ENCODE measurements at places on chromosomes 2 and 18.

DNA sequence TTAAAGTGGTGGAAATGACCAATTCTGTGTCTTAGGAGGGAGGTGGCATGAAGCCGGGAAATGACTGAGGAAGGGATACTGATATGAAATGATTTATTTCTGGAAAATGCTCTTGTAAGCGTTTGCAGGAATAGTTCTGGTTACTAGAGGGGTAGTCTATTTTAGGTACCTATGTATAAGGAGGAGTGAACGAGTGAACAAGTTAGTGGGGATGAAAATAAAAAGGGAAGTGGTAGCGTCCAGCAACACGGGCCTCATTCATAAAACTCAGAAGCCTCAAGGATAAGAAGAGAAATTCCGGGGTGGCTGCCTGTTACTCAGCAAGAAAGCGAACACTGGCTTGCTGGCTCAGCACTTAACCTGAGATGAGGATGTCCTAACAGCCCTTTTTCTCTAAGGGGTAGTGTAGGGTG lies 303.3 kb downstream of the NCKAP5 start:
- DNase-seq = no peak

DNA sequence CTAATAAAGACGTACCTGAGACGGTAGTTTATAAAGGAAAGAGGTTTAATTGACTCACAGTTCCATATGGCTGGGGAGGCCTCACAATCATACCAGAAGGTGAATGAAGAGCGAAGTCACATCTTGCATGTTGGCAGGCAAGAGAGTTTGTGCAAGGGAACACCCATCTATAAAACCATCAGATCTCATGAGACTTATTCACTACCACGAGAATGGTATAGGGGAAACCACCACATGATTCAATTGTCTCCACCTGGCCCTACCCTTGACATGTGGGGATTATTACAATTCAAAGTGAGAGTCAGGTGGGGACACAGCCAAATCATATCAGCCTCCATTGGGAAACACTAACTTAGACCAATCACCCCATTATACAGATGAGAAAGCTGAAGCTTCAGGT lies 81.4 kb downstream of the SKA1 start:
- DNase-seq = no peak

GRCh38 chr18:46167971-46168370 lies 63.8 kb downstream of the HAUS1 start:
- DNase-seq = no peak

GRCh38 chr2:57598551-57598950 lies 448.1 kb upstream of the VRK2 start:
- DNase-seq = no peak

- DNase-seq = no peak
These were observed 526.2 kb upstream of the TNP1 start for GRCh38 chr2:217386041-217386440.

- DNase-seq = no peak
These were observed 7.1 kb upstream of the ME2 start for GRCh38 chr18:50871846-50872245.

DNA sequence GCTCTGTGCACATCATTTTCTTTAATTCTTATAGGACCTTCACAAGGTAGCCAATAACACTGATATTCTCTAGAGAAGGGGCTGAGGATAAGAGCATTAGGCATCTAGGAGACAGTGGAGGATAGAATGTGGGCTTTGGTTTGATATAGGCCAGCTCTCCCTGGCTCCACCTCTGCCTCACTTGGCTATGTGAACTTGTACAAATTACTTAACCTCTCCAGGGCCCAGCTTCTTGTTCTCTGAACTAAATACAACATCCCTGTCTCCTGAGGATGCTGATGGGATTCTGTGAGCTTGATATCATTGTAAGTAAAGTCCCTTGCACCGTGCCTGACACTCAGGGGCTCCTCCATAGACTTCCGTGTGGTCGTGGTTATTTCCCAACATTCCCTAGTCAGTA lies 87.3 kb downstream of the ACOXL start:
- DNase-seq = no peak

- no peak for DNase-seq
These were observed 303.9 kb downstream of the PAX3 start for GRCh38 chr2:221994926-221995325.

GRCh38 chr2:208090420-208090819 lies 33.9 kb downstream of the CRYGD start:
- no peak for DNase-seq

DNA sequence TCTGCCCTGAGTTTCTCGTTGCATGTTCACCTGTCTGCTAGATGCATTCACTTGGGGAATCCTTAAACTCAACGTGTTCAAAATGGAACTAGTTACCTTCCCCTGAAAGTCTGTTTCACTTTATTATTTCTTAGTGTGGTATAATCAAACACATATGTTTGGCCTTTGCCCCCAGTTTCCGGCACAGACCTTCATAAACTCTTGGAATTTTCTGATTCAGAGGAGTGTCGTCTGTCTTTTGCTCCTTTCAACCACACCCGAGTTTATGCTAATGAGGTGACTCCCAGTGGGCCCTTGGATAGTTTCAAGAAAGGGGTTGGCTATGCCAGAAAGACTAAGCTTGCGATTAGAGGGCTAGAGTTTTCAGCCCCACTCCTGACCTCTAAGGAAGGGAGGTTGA lies 198.9 kb downstream of the CDCA7 start:
- DNase-seq = no peak

DNA sequence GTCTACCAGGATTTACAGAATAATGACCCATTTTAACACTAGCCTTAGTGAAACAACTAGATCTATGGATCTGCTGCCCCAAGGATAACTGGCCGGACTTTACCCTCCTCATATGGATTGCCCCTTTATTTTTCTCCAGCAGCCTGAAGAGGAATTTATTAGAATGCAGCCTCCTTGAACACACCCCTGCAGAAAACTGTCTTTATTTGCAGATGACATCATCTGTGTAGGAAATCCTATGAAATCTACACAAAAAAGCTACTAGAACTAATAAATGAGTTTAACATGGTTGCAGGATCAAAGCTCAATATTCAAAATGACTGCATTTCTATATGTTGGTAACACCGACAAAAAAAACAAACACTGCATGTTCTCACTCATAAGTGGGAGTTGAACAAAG lies 29.6 kb downstream of the LBH start:
- DNase-seq = no peak

DNA sequence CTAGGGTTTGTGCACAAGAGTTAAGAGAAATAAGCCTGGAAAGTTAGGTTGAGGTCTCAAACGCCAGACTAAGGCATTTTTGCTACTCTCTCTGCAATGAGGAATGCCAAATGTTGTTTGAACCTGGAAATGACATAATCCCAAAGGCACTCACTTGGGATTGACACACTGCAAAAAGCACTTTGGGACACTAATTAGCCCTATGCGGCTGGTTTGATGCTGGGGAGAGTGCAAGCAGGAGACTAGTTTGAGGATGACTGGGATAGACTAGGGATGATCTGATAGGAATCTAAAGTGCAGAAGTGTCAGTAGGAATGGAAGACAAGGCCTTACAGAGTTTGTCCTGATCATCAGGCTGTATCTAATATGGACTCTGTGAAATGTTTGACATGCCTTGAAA lies 469.0 kb downstream of the SLC4A3 start:
- DNase-seq = no peak

GRCh38 chr2:102184568-102184967 lies 2.3 kb upstream of the IL1RL2 start:
- DNase-seq = no peak

DNA sequence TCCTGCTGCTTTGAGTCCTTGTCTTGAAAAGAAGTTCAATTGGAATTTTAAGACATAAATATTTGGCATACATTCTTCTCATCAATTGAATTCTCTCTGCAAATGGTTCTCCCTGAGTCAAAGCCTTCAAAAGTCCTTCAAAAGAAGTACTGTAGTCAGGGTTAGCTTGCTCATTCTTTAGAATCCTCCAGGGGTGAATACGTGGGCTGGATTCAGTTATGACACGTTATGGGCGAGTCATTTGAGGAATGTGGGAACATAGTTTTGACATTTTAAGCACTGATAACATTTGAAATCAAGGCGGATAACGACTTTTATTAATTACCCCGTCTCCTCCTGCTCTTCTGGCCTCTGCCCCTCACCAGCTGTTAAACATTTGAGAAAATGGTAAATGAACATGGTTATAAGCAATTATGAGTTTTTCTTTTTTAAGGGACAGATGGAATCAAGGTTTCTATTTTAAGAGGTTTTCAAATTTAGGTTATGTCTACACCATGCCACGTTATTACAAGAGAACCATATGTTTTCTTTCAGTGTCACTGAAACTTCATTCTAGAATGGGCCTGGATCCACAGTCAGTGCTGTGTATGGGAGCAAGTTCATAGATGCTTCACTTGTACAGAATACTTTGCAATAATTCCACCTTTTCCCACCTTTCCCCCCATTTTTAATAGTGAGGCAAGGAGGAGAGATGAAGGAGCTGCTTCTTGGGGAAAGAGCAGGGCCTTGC lies 273.1 kb downstream of the TSN start:
- peak; percentile 27 for DNase-seq

DNA sequence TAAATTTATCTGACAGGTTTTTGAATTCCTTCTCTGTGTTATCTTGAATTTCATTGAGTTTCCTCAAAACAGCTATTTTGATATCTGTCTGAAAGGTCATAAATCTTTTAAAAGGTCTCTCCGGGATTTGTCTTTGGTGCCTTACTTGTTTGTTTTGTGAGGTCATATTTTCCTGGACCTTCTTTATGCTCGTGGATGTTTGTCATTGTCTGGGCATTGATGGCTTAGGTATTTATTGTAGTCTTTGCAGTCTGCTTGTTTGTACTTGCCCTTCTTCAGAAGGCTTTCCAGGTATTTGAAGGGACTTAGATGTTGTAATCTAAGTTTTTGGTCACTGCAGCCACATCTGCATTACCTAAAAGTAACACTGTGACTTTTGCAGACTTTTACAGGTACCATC lies 355.2 kb downstream of the PARD3B start:
- no peak for DNase-seq

DNA sequence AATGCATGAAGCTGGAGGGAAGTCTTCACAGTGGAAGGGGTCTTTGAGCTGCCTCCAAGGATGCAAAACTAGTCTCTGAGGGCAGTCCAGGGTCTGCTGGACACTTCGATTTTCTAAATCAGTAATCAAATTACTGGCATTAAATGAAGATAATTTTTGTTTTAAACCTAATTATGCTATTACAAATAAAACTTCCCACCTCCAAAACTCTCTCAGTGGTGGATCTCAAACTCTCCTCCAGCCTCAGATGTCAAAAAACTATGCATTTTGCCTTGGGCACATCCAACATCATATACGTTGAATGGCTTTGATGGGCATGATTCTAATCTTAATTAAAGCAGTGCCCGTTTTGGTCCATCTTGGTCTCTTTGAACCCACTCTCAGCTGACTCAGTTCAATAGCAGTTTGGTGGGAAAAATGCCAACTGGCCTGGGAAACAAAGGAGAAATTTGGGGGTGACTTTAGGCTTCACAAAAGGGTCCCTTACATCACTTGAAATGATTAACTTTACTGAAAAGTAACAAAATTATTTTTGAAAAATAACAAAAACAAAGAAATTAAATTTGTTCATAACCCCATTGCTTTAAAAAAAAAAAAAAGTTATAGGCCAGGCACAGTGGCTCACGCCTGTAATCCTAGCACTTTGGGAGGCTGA lies 5.9 kb upstream of the MYCN start:
- no peak for DNase-seq

- DNase-seq = no peak
These were observed 49.0 kb downstream of the KYNU start for GRCh38 chr2:142926445-142926844.

DNA sequence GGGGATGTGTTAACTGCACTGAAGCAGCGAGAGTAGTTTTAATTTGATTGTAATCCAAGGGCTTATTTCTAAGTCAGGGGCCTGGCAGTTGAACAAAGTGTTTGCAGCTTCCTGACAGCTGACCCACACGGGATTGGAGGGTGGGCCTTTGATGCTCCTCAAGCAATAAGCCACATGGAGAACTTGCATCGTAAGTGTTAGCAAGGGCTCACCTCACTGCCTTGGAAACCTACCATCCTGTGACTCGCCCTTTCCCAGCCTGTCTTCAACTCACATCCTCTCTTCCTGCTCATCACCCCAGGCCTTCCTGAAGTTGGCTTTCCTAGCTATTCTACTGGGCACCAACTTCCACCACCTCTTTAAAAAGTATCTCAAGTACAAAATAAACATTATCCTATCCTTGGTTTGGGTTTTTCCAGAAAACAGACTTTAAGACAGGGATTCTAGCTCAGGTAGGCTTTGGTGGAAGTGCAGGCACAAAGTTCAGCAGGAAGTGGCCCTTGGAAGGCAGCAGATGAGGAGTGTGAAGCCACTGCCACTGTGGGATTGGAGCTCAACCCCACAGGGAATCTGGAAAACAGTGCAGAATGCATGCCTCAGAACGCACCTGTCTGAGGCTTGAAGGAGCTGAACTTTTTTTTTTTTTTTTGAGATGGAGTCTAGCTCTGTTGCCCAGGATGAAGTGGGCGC lies 31.6 kb downstream of the B3GNT2 start:
- no peak for DNase-seq

- DNase-seq = no peak
These were observed 53.7 kb upstream of the MAP3K20 start for GRCh38 chr2:173021939-173022371.

DNA sequence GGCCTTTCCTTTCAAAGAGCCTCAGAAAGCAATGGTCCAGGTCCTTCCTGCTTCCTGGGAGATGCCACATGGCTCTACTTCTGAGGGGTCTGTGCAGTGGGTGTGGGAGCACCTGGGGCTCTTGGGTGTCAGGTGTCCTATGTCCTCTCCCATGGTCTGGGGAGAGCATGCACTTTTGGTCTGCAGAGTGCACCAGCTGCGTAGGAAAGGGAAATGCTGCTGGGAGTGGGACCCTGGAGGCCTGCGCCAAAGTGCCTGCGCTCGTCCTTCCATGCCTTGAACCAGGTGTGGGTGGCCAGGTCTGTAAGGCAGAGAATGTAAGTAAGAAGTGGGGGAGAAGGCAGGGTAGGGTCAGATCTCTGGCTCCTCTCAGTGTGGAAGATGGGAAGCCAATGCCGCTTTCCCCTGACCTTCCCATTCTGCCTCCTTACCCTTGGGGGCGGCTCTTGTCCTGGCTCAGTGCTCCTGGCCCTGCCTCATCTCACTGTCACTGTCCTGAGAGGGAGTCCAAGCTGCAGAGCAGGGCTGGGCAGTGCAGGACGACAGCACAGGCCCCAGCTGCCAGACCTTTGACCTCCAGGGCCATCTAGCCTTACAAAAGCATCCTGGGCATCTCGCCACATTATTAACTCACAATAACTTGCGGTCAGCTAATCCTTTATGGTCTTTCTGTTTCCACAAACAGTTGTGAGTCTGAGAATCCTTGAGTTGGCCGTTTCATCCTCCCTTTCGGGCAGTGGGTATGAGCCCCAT lies 6.6 kb upstream of the PROM2 start:
- no peak for DNase-seq
